ENCODE measurements at places on chromosomes 3 and 15.

DNA sequence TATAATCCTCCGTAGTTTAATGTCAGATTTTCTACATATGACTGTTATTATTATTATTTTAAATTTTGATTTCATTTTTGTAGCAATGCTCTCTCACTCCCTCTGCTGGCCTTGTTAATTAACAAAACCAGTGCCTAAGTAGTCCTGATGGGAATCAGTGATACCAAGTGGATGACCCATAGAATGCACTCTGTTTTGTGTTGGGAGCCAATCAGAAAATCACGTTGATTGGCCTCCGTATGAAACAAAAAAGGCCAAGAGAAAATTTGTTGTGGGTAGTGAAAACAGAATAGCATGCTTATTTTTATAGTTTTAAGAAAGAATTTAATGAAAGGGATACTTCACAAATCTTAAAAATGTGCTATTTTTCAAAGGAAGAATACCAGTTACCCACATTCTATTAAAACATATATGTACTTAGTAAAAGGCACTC lies 34.4 kb upstream of the MEIS2 start:
- DNase-seq: peak; percentile 15

GRCh38 chr3:153614563-153614962 lies 452.5 kb downstream of the RAP2B start:
- DNase-seq: peak; percentile 8

DNA sequence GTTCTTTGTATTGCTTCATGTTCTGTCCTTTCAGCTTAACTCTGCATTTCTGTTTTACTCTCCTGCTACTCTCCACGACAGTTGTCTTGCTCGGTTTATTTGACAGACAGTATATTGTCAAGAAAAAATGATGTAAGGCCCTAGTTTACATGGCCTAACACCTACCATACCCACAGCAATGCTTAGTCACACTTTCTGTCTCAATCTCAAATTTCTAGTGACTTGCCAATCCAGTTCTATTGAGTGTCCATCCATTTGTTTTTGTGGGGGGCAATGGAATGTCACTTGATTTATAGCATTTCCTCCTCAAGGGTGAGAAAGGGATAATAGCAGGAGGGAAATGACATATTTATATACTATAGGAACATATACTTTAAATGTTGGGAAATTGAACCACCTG lies 676.2 kb downstream of the NAALADL2 start:
- no peak for DNase-seq

DNA sequence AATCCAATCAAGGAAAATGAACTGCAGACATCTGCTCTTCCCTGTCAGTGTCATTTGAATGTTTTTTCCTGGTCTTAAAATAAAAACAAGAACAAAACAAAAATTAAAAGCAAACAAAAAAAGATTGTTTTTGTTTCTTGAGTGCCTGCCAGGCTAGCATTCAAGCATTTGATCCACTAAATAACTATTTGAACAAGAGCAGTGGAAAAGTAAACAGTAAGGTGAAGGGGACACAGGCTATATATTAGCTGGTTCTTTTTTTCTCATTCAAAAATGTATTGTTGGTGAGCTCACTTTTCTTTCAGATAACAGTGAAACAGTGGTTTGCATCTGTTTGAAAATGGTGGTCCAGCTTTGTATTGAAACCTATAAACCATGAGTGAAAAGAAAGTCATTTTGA lies 586.9 kb upstream of the SGO1 start:
- DNase-seq: no peak

DNA sequence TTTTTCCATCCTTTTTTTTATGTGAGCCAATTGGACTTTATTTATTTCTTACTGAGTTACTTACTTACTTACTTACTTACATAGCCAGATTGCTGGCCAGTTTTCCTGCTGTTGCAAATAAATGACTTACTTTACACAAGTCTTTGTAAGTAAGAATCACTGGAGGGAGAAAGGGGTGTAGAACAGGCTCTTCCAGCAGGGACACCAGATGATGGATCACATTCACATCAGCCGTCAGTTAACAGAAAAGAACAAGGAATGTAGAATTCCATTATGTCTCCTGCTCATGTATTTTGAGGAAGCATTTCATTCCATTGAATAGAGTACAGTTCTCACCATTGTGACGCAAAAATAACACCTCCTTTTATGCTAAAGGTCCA lies 188.6 kb downstream of the FNDC3B start:
- DNase-seq: no peak

GRCh38 chr3:51501833-51502561 lies 2.2 kb upstream of the DCAF1 start:
- peak; percentile 34 for DNase-seq

DNA sequence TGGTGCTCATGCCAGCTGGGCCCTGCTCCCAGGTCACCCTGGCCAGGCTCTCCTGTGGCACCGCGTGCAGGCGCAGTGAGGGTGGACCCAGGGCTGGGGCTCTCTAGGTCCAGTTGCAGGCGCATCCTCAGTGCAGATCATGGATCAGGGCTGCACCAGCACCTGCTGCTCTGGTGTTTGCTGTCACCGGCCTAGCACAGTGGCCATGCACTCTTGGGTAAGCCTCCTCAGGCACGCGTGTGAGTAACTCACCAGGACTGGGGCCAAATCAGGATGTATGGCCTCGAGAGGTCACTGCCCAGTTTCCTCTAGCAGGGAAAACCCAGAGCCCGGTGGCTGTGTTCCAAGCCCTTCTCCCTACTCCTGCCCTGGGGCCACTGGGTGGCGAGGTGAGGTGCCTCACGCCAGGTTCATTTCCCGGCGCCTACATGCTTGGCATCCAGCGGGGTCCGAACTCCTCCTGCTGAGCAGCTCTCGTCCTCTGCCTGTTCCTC lies 45.5 kb upstream of the SLC41A3 start:
- no peak for DNase-seq

DNA sequence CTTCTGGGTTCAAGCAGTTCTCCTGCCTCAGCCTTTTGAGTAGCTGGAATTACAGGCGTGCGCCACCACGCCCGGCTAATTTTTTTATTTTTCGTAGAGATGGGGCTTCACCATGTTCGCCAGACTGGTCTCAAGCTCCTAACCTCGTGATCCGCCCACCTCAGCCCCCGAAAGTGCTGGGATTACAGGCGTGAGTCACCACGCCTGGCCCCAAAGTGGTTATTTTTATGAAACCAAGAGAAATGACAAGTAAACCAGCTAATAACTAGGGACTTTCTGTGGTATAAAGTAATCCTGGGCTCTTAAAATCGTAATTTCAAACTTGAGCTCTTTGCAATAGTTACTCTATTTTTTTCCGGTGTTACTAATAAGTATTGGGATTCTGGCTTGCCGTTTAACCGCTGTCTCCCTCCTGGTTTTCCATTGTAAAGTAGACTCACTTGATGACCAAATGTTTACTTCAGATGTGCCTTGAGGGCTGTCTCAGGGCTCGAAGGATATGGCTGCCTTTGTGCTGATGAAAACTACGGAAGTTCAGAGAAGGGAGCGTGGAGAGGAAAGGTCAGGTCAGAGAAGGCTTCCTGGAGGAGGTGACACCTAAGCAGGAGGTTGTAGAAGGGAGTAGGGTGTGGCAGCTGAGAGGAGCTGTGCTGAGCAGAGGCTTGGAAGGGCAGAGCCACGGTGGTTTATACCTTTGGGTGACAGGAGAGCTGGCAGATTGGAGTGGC lies 4.2 kb downstream of the ZSCAN2 start:
- DNase-seq: no peak

GRCh38 chr3:40044487-40044886 lies 235.1 kb downstream of the MYRIP start:
- DNase-seq: peak; percentile 69

GRCh38 chr3:174409086-174409743 lies 449.9 kb upstream of the NAALADL2 start:
- DNase-seq: peak; percentile 9

GRCh38 chr15:71511796-71512681 lies 298.3 kb upstream of the NR2E3 start:
- DNase-seq: no peak

GRCh38 chr15:89652131-89652530 lies 3.1 kb downstream of the KIF7 start:
- DNase-seq: no peak

DNA sequence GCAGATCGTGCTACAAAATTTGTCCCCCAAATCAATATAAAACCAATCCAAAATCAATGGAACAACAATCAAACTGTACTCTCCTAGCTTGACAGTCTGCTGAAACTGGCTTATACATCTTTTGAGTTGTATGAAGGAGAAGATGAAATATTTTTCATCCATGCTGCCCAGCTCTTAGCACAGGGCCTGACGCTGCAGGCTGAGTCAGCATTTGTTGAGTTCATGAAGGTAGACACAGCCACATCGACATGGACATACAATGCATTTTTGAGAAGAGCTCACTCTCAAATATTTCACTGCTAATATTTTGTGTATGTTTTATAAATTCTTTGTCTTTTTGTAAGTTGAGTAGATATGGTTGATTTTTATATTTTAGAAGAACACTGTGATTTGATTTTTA lies 327.3 kb downstream of the OTOL1 start:
- no peak for DNase-seq

GRCh38 chr15:36334059-36334458 lies 245.4 kb upstream of the CDIN1 start:
- DNase-seq: peak; percentile 9

DNA sequence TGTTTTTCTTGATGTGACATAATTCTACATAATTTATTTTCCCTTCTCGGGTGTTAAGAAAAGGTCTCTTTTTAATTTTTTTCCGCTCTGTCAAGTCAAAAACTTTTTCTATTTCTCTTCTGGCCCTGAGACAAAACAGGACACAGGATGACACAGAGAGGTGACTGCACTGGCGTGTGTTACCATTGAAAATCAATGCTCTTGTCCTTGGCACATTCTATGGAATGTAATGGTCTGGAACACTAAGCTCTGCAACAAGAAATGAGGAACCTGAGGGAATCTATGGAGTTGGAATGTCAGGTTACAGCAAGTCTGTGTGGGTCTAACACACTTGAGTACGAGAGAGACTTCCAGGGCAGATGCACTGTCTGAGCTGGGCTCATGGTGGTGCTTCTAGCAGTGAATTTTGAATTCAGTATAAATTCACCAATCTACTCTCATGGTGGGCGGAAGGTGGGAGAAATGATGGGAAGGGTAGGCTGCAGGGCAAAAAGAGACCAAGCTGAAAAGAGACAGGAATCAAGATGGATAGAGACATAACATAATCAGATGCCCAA lies 508.3 kb downstream of the TUSC7 start:
- DNase-seq: no peak

- DNase-seq: no peak
Observed at GRCh38 chr15:61613729-61614128, 384.6 kb upstream of the RORA start.

- no peak for DNase-seq
Observed at GRCh38 chr15:70188286-70188685, 90.6 kb upstream of the TLE3 start.

DNA sequence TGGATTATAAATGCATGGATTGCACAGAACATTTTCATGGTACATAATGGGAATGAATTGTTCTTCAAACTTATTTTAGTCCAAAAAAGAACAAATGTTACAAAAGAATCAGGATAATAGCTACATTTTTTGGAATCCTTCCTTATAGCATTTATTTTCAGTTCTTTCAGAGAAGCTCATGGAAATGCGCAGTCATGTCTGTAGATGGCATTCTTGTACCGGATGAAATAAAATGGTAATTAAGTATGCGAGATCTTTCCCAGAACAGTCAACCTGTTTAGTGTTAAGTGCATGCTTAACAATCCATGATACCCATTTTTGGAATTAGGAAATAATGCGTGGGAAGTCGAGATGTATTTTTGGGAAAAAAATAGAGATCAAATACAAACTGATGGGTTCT lies 38.2 kb upstream of the GOLGA8B start:
- peak; percentile 1 for DNase-seq

DNA sequence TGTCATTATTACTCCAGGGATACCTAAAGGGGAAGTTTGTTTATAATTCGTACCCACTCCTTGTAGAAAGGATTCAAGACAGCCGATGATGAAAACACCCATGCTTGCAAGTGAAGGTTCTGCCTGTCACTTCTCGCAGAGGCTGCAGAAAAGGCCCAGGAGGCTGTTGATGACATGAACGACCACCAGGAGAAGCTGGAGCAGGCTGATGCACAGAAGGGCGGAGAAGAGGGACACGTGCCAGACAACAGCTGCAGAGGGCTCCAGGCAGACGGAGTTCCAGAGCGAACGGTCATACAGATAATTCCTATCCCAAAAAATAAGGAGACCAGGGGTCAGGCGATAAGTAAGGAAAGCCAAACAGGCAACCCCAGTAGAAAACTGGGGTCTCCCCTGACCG lies 5.7 kb upstream of the DYNLT2B start:
- DNase-seq: no peak

DNA sequence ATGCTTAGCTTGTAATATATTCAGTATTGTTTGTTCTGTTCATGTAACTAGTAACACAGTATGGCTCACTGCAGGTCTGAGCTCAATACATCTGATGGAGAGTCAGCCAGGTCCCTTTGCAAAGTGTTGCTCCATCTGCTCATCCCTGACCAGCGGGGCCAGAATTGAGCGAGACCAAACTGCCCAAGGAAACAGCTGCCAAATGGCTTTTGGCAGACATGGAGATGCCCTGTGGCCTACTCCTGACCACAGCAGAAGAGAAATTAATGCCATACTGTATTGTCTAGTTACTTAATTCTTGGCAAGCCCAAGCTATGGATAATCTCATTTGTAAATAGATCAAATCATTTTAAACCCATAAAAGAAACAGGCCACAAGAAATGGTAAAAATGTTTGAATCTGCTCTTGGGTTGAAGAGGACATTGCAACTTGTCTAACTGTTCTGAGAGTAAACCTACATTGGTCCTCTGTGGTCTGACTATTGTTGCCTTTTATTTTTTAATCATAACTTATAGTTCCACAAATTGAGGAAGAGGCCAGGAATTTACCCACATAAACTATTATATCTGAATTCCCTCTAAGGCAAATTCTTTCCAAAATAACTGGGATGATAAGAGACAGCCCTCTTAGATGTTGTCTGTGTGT lies 209.5 kb downstream of the EBLN2 start:
- no peak for DNase-seq

DNA sequence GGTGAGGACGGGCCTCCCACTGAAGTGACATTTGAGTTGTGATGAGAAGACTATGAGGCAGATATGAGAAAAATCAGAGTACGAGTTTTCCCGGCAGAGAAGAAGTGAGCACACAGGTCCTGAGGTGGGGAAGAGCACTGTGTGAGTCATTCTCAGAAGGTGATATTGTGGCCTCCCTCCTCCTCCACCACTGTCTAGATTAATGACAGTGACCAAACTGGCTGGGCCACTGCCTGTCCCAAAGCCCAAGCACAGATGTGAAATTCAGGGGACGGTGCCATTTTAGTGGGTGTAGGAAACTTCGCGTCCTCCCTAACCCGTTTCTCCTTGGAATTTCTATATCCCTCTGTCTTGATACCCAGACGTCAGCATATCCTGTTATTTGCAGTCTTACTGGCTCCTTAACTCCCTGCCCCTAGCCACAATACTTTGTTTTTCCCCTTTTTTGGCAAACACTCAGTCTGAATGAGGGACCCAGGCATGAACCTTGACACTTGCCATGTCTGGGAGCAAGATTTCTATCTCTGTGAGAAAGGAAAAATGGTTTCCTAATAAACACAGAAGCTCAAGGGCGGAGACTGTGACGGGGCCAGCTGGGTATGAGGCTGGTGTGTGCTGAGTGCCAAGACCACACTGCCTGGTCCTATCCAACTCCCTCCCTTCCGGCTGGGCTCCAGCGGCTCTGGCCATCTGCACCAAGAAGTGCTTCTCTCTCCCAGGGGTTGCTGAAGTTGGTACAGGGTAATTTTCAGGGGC lies 15.2 kb downstream of the PRICKLE2 start:
- no peak for DNase-seq

Measured in kidney glomerular epithelial cell (primary cell).